ENCODE measurements at places on chromosomes 5 and 9. TPM values are rescaled to one million over a fixed set of nuclear protein-coding genes. Genes with fewer than 3 reads are reported as not detected.

- no peak for DNase-seq
- H3K36me3 ChIP-seq = no peaks in the 10 kb centered on the region
- no peak overlapping the region for H3K27ac ChIP-seq
- no peak overlapping the region for H3K4me3 ChIP-seq
- peaks cover 10% of the 10 kb centered on the region for H3K4me1 ChIP-seq
Observed at GRCh38 chr5:67187006-67187715, 9.4 kb downstream of the CD180 start.

DNA sequence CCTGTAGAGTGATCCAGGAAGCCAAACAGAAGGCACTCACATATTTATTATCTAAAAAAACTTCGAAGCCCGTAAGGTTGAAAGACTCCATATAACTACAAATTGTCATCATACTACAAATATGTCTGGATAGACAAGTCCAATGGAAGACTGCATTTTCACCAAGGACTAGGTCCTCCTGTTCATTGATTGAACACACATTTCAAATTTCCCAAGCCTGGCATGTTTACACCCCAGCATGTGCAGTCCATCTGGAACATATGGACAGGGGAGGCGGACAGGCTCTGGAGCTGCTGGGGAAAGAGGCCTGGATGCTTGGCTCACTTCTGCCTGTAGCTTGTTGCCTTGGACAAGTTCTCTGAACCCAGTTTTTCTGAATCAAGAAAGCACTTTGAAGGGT lies 378.7 kb downstream of the ENC1 start:
- no peak overlapping the region for H3K27ac ChIP-seq
- DNase-seq = no peak
- no peaks in the 10 kb centered on the region for H3K36me3 ChIP-seq
- H3K27me3 ChIP-seq = no peaks in the 10 kb centered on the region
- no peak overlapping the region for H3K4me3 ChIP-seq

GRCh38 chr9:107142430-107142829 lies 140.6 kb upstream of the RAD23B start:
- H3K27me3 ChIP-seq = no peaks in the 10 kb centered on the region
- H3K27ac ChIP-seq = peak overlapping the region; percentile 61
- H3K4me1 ChIP-seq = peaks cover 71% of the 10 kb centered on the region
- no peak for DNase-seq
- no peaks in the 10 kb centered on the region for H3K36me3 ChIP-seq

DNA sequence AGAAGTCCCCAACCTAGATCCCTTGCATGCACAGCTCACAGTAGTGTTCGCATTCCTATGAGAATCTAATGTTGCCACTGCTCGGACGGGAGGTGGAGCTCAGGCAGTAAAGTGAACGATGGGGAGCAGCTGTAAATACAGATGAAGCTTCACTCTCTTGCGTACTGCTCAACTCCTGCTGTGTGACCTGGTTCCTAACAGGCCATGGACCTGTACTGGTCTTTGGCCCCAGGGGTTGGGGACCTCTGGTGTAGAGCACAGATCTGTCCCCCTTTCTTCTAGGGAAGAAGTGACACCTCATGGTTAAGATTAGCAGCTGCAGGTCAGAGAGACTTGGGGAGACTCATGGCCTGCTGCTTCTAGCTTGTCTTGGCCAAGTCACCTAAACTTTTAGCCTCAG lies 7.1 kb downstream of the ARHGEF28 start:
- H3K4me1 ChIP-seq = peaks cover 6% of the 10 kb centered on the region
- no peak for DNase-seq
- H3K36me3 ChIP-seq = no peaks in the 10 kb centered on the region
- no peak overlapping the region for H3K27ac ChIP-seq
- H3K4me3 ChIP-seq = no peak overlapping the region

- peaks cover 6% of the 10 kb centered on the region for H3K36me3 ChIP-seq
- H3K4me1 ChIP-seq = peaks cover 8% of the 10 kb centered on the region
- H3K4me3 ChIP-seq = no peak overlapping the region
- H3K27me3 ChIP-seq = no peaks in the 10 kb centered on the region
Observed at GRCh38 chr9:18906656-18907395, 126.2 kb downstream of the SAXO1 start.

GRCh38 chr5:143543358-143544255 lies 140.1 kb upstream of the NR3C1 start:
- no peaks in the 10 kb centered on the region for H3K4me1 ChIP-seq
- H3K36me3 ChIP-seq = no peaks in the 10 kb centered on the region
- H3K27ac ChIP-seq = no peak overlapping the region
- H3K4me3 ChIP-seq = no peak overlapping the region

- no peaks in the 10 kb centered on the region for H3K4me1 ChIP-seq
- H3K36me3 ChIP-seq = no peaks in the 10 kb centered on the region
- H3K27me3 ChIP-seq = no peaks in the 10 kb centered on the region
- DNase-seq = no peak
- no peak overlapping the region for H3K4me3 ChIP-seq
Observed at GRCh38 chr5:38342261-38342660, 83.9 kb downstream of the EGFLAM start.

DNA sequence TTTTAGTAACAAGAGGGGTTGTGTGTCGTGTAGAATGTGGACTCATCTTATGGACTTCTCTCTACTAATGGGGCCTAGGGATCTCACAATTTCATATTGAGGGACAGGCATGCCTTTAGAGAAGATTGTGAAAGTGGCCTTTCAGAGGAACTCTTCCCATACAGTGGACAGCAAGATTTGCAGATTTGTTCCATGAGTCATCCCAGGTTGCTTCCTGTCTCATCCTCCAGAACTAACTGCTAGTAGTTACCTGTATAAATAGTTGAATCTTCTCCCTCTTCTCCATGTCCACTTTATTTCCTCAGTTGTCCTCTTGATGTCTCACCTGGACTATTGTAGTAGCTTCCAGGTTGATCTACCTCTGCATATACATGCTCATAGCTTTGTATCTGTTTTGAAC lies 997.5 kb upstream of the CTNND2 start:
- no peak overlapping the region for H3K27ac ChIP-seq
- no peaks in the 10 kb centered on the region for H3K4me1 ChIP-seq
- no peaks in the 10 kb centered on the region for H3K27me3 ChIP-seq
- no peak for DNase-seq
- H3K4me3 ChIP-seq = no peak overlapping the region

DNA sequence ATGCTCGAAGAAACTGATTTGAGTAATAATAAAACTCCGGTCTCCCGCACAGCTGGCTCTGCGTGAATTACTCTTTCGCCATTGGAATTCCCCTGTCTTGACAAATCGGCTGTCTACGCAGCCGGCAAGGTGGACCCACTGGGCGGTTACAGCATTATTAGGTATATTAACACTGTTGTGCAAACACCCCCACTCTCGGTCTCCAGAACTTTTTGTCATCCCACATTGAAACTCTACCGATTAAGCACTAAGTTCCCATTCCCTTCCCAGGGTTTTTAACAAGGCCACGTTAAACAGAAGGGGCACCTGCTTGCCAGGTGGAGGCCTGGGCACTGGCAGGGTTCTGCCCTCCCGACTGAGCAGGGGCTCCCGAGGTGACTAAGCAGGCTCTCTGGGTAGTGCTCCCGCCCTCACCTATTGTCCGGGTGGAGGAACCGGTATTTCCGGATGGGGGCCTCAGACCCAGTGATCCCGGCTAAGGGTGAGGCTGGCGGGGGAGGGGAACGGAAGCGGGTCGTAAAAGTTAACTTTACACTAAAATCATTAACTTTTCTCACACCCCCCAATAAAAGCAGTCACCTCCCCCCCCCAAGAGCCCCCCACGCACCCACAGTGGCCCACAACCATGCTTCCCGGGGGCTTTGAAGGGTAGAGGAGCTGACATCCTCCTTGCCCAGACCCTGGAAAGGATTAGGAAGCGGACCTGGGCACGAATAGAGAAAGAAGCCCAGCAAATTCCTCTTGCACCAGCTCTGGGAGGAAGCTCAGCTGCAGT lies 53.5 kb upstream of the TJP2 start:
- H3K27me3 ChIP-seq = no peaks in the 10 kb centered on the region
- peaks cover 14% of the 10 kb centered on the region for H3K4me1 ChIP-seq
- DNase-seq = no peak

DNA sequence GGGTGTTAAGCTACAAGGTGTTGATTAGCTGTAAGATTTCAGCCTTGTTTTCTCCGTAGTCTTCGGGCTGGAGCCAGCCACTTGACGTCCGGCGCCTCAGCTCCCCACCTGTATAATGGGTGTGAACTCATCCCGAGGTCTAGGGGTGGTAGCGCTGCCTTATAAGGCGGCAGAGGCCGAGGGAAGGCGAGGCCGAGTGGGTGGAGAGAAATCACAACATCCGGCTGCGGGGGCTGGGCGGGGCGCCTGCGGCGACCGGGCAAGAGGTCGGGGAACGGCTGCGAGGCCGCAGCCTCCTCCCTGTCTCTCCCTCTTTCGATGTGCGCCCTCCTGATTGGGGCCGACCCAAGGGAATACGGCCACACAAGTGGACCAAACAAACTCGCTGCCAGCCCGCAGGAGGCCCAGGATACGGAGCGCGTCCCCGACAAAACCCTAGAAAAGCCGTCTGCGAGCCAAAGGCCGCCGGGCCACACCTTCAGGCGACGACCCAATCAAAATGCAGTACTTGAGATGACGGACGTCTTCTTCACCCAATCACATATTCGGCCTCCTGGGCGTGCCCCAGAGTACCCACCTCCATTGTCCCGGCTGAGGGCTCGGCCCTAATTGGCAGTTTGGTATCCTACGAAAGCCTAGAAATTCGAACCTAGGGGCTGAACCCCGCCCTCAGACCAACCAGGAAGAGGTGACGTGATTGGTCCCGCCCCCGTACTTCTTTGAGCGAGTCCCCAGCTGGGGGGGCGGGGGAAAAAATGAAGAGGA lies 493 bp upstream of the GRK6 start:
- peak overlapping the region; percentile 93 for H3K27ac ChIP-seq
- H3K36me3 ChIP-seq = peaks cover 3% of the 10 kb centered on the region
- peak overlapping the region; percentile 75 for H3K4me3 ChIP-seq
- H3K4me1 ChIP-seq = peaks cover 31% of the 10 kb centered on the region
- H3K27me3 ChIP-seq = no peaks in the 10 kb centered on the region

DNA sequence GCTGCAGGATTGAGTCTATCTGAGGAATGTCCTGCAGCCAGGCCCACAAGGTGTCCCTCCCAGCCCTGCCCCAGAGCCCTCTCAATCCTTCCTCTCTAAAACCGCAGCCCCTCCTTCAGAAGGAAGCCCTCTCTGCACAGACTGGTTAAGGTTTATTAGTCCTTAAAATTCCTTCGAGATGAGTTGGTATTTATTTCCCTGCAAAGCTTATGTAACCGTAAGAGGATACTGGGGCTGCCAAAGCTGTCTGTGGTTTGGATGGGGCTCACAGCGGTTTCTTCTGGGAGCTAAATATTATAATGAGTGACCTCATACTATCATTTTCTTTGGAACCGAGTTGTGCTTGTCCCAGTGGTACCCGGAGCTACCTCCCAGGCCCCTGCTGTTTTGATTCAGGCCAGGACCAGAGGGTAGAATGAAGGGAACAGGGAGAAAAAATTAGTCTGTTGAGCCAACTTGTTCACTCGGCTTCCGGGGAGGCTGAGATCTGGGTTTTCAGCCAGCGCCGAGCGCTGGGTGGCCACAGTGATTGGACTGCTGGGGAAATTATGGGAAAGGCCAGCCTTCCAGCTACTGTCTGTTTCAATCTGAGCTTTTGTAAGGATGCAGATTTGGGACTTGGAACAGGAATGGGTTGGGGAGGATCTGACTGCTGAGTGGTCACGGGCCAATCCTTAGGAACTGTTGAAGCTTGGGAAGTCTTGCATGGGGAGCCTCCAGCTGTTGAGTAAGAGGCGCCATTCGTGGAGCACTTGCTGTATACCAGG lies 107.5 kb downstream of the NDFIP1 start:
- no peaks in the 10 kb centered on the region for H3K36me3 ChIP-seq
- no peaks in the 10 kb centered on the region for H3K27me3 ChIP-seq
- H3K4me1 ChIP-seq = peaks cover 10% of the 10 kb centered on the region
- peak overlapping the region; percentile 23 for H3K4me3 ChIP-seq

DNA sequence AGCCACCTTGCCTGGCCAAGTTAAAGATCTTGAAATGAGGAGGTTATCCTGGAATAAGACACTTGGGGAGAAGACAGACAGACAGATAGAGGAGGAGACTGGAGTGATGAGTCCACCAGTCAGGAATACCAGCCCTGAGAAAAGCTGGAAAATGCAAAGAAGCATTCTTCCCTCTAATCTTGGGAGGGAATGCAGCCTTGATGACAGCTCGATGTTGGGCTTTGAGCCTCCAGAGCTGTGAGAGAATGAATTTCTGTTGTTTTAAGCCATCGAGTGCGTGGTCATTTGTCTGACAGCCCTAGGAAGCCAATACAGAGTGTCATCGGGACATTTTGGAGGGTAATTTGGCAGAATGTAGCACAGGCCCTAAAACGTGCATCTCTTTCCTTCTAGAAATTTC lies 199.1 kb upstream of the IER5L start:
- H3K36me3 ChIP-seq = no peaks in the 10 kb centered on the region
- H3K27me3 ChIP-seq = no peaks in the 10 kb centered on the region
- peaks cover under 1% of the 10 kb centered on the region for H3K4me1 ChIP-seq
- H3K4me3 ChIP-seq = no peak overlapping the region
- DNase-seq = no peak

- H3K27ac ChIP-seq = no peak overlapping the region
- H3K4me3 ChIP-seq = no peak overlapping the region
- DNase-seq = no peak
- peaks cover 7% of the 10 kb centered on the region for H3K4me1 ChIP-seq
- H3K36me3 ChIP-seq = no peaks in the 10 kb centered on the region
Observed at GRCh38 chr9:85700330-85700729, 41.4 kb downstream of the AGTPBP1 start.

DNA sequence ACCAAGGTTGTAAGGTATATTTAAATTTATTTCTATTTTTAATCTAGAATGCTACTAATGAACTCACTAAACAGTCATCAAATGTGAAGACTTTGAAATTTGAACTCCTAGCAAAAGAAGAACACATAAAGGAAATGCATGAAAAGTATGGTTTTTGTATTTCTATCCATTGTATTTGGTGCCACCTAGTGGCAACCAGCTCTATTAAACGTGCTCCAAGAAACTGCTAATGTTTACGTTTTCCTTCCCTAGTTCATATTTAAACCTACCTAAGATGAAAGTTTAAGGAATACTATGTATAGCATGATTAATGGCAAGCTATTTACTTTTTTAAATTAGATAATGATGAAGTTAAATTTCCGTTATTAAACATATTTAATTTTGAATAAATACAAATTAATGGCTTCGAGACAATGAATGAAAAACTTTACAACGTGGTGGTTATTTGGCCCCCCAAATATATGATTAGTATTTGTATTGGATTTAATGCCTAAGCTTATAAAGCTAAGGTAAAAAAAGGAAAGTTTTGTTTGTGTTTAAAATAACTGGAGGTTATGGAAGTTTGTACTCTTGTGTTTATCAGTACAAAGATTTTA lies 115.9 kb upstream of the SH3GL2 start:
- no peaks in the 10 kb centered on the region for H3K4me1 ChIP-seq
- H3K27ac ChIP-seq = no peak overlapping the region
- H3K36me3 ChIP-seq = no peaks in the 10 kb centered on the region
- no peaks in the 10 kb centered on the region for H3K27me3 ChIP-seq
- DNase-seq = no peak

Gene HRCT1
- 20.4 TPM for total RNA-seq

Gene ANGPTL2
- 49.1 TPM for total RNA-seq

Gene FYB1
- 12.9 TPM for total RNA-seq

Gene PRSS3
- total RNA-seq = 1.1 TPM

Gene FCN2
- total RNA-seq = not detected

Gene CLIC3
- 8.7 TPM for total RNA-seq

Gene PELO
- 44.7 TPM for total RNA-seq

Gene NMUR2
- not detected for total RNA-seq

Gene PTGER4
- total RNA-seq = 13.8 TPM

Gene ACOT12
- 2.3 TPM for total RNA-seq

Gene ZDHHC11B
- total RNA-seq = 8.7 TPM

Data from thoracic aorta (tissue), 2 donors.